Activated CD4-positive, CD25-positive, alpha-beta regulatory T cell (primary cell): ENCODE measurements at places on chromosomes 1 and 21.

- DNase-seq = no peak
Measured at GRCh38 chr1:90707363-90707710, 9.8 kb downstream of the BARHL2 start.

DNA sequence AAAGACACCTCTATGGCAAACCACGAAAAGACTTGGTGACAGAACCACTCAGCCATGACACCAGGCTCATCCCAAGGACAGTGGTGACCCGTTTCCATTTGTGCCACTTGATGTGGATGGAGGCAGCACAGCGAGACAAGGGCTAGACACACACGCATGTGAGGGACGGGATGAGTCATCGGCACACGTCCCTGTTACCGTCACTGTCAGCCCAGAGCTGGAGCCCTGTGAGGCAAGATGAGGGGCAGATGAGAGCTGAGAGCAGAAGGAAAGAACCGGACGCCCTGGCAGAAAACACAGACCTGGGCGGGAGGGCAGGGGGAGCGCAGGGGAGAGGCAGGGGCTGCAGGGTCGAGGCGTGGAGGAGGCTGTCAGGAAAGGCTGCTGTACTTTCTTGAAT, 57.8 kb downstream of the SIK1 start:
- no peak for DNase-seq

DNA sequence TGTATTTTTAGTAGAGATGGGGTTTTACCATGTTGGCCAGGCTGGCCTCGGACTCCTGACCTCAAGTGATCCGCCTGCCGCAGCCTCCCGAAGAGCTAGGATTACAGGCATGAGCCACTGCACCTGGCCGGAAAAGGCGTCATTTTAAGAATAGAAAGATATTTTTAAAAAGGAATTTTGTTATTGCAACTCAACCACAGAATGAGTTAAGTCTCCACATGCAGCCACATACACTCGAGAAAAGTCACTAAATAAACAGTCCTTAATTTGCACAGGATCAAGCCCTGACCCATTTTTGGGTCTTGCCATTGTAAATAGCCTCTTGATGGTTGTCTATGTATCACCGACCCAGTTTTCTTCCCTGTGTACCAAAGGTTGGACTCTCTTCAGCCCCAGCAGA, 85.5 kb downstream of the FBXO2 start:
- no peak for DNase-seq

- DNase-seq = no peak
Measured at GRCh38 chr1:54972436-54972835, 8.0 kb upstream of the TMEM61 start.

GRCh38 chr21:42672699-42673458, 19.5 kb downstream of the PDE9A start:
- DNase-seq = no peak
